Posterior vena cava (tissue), 2 donors: ENCODE measurements at places on chromosomes 4 and X.

DNA sequence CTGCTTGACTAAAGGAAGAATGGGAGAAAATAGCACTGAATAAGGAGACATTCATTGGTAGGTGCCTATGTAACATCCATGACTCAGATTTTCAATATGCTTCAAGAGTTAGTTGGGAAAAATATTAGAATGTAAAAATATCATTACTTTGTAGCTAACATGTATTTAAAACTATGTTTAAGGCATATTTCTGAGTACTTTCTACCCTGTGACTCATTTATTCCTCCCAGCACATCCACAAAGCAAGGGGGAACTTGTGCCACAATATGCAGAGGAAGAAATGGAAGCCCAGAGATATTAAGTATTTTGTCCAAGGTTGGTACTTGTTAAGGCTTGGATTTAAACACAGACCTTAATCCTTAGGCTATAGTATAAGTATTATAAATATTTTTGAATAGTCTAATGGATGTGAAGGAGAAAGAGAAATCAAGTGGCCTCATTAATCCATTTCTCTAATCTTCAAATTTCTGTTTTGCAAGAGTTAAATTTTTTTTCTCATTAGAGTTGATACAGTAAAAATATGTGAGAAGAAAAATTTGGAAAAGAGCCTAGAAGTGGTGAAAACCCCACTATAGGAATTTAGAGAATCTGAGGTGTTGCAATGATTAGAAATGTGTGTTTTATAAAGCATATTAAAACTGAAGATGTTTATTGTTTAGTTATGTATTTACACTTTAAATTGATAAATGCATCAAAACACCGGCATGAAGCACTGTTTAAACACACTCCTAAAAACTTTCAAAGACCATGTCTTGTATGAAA lies 149.3 kb upstream of the GYPA start:
- DNase-seq = no peak

DNA sequence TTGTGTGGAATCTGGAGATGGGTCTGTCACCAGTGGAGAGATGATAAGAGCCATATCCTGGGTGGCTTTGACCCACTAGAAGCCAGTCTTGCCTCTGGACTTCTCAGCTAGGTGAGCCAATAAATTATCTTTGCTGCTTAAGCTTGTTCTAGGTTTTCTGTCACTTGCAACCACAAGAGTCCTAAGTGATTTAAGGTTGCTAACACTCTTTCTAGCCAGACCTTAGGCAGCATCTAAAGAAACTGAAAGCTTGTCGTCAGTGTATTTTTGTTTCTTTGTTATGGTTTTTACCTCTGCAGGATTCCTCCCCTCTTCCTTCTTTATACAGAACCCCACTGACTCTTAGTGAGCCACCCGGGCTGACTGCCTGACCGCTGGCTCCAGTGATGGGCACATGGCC lies 37.1 kb upstream of the STIM2 start:
- DNase-seq = no peak

DNA sequence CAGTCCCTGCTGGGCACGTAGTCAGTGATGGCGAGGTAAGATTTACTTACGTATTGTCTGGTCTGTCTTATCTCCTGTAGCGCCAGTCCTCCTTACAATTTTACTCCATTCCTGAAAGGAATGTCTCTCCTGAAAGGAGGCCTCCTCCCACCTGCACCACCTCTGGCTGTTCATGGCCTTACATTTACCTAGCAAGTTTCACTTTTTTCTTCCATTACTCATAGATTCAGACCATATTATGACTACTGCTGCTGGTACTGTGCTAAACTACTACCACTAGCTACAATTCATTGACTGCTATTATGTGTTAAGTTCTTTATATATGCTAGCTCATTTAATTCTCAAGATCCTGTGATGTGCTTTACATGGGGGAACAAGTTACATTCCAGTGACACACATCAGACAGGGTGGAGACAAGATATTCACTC lies 189.9 kb downstream of the BMPR1B start:
- no peak for DNase-seq

GRCh38 chrX:48945517-48946348 lies 11.7 kb downstream of the OTUD5 start:
- no peak for DNase-seq

- DNase-seq = peak; percentile 62
These were observed 740 bp upstream of the NPY2R start for GRCh38 chr4:155207534-155208257.

- DNase-seq = no peak
These were observed 313.5 kb upstream of the IRS4 start for GRCh38 chrX:109049903-109050302.
